DND-41 (cell line): ENCODE measurements at places on chromosomes 4 and X.

GRCh38 chr4:54929459-54929858 is 195.9 kb downstream of the KDR start:
- no peaks in the 10 kb centered on the region for H3K36me3 ChIP-seq
- no peaks in the 10 kb centered on the region for H3K4me1 ChIP-seq
- DNase-seq: no peak

DNA sequence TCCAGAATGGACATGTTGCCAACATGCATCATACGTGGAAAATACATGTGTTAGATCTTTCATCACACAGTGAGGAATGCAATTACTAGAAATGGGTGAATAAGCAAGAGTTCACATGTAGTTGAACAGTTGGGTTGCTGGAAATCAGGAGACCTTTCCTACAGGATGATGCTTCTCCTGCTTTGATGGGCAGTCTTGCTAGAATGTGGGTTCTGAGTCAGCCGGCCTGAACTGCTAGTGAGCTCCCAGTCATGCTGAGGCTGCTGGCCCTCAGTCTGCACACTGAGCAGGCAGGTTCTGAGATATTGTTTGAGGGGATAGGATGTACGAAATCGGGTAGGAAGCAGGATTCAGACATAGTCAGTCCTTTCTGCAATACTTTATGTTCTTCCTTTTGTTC is 20.2 kb downstream of the MSL3 start:
- no peak overlapping the region for H3K27ac ChIP-seq
- H3K27me3 ChIP-seq: no peaks in the 10 kb centered on the region
- no peaks in the 10 kb centered on the region for H3K4me1 ChIP-seq
- H3K36me3 ChIP-seq: peaks cover 3% of the 10 kb centered on the region; the same call in 1 of the 2 replicates

GRCh38 chr4:141684785-141685184 is 48.4 kb downstream of the IL15 start:
- H3K27me3 ChIP-seq: no peaks in the 10 kb centered on the region
- no peak for DNase-seq
- H3K36me3 ChIP-seq: no peaks in the 10 kb centered on the region
- H3K4me3 ChIP-seq: no peak overlapping the region

DNA sequence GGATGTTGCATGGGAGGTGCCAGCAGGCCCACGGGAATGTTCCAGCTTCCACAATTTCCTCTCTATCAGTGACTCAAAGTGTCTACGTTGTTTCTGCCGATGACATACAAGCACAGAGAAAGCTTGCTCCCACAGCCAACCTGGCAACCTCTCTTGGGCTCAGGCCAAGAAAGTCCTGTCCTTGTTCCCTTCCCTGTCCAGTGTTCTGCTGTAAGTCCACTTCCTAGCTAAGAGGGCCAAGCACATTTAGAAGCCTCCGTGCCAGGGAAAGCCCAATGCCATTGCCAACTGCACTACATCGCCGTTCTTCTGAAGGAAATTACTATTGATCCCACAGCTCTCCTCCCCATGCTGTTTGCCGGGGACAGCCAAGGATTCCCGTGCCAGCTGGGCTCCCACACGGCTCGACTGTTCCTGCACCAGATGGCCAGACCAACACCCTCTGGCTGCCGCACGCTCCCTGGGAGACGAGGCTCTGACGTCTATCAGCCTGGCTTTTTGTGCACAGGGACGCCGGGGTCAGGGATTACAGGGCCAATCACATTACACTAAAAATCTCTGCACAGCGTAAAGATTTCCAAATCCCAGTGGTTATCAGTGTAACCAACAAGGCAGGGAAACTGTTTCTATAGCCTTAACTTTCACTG is 284.0 kb downstream of the BCOR start:
- H3K27me3 ChIP-seq: no peaks in the 10 kb centered on the region
- H3K36me3 ChIP-seq: no peaks in the 10 kb centered on the region

GRCh38 chrX:143435916-143436315 is 81.4 kb downstream of the SPANXN3 start:
- H3K4me3 ChIP-seq: no peak overlapping the region
- H3K27ac ChIP-seq: no peak overlapping the region
- no peaks in the 10 kb centered on the region for H3K27me3 ChIP-seq
- no peak for DNase-seq

DNA sequence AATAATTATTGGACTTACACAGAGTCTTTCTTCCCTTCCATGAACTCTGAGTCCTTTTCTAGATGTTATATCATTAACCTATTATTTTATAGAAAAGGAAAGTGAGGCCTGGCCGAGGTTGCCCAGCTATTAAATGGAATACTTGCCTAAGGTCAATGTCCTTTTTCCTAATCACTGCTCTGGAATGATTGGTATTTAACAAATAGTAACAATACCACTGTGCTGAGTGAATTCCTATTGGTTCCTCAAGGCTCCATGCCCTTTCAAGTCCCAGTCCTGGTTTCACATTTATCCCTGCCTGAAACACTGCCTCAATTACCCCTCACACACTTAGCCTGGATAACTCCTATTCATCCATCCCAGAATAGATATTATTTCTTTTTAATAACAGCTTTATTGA is 6.2 kb downstream of the TCEAL9 start:
- H3K4me1 ChIP-seq: peaks cover 2% of the 10 kb centered on the region
- no peak for DNase-seq
- no peaks in the 10 kb centered on the region for H3K27me3 ChIP-seq
- H3K27ac ChIP-seq: no peak overlapping the region
- H3K36me3 ChIP-seq: 0 out of 2 replicates have a peak, but pooled peaks cover 5% of the 10 kb centered on the region

- H3K27me3 ChIP-seq: no peaks in the 10 kb centered on the region
- no peak overlapping the region for H3K27ac ChIP-seq
- no peaks in the 10 kb centered on the region for H3K36me3 ChIP-seq
- no peak overlapping the region for H3K4me3 ChIP-seq
- no peak for DNase-seq
Measured at GRCh38 chr4:42654631-42655268, 2.2 kb downstream of the ATP8A1 start.

GRCh38 chr4:3320361-3321023 is 27.7 kb downstream of the RGS12 start:
- no peaks in the 10 kb centered on the region for H3K4me1 ChIP-seq
- H3K27me3 ChIP-seq: no peaks in the 10 kb centered on the region
- H3K36me3 ChIP-seq: no peaks in the 10 kb centered on the region
- H3K4me3 ChIP-seq: no peak overlapping the region
- no peak overlapping the region for H3K27ac ChIP-seq

DNA sequence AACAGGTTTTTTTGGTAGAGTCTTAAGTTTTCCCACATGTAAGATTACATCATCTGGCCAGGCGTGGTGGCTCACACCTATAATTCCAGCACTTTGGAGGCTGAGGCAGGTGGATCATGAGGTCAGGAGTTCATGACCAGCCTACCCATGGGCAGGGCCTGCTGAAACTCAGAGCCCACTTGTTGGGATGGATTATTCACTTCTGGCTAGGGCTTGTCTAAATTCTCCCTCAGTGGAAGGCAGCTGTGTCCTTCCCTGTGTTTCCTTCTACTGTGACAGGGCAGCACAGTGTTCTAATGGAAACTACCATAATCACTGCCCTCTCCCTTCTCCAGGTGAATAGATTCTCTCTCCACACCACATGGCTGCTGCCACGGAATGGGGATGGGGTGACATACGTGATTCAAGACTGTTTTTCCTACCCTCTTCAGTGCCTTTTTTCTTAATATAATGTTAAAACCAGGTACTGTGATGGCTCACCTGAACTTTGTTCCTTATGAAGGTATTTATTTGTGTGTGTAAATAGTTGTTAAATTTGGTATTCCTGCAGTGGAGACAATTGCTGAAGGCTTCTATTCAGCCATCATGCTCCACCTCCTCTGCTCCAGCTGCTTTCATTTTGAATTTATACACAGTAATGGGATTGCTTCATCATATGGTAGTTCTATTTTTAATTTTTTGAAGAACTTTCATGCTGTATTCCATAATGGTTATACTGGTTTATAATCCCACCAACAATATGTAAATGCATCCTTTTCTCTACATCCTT is 287.2 kb upstream of the HS3ST1 start:
- no peaks in the 10 kb centered on the region for H3K36me3 ChIP-seq
- no peaks in the 10 kb centered on the region for H3K4me1 ChIP-seq

DNA sequence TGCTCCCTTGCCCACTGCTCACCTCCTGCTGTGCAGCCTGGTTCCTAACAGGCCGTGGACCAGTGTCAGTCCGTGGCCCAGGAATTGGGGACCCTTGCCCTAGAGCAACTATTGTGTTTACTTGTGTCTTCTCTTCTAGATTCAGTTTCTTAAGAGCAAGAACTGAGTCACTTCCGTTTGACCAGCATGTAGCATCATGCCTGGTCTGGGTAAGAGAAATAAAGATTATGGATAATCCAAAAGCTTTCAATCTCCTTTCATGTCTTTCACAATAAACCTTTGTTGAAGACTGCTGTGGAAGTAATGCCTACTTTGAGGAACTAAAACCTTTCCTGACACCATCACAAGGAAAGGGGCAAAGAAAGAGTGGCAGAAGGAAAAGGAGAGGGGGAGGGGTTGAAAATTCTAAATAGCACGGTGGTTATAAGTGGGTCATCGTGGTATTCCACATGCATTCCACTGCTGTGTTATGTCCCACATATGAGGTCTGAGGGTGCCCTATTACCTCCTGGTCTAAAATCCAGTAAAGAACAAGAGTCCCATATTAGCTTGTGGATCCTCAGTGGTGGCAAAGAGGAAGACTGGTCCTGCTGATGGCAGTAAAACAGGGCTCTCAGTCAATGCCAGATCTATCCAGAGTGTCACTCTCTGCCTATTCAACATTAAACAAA is 133.4 kb downstream of the RASL11B start:
- no peak overlapping the region for H3K4me3 ChIP-seq
- no peaks in the 10 kb centered on the region for H3K4me1 ChIP-seq
- no peak overlapping the region for H3K27ac ChIP-seq
- no peak for DNase-seq

DNA sequence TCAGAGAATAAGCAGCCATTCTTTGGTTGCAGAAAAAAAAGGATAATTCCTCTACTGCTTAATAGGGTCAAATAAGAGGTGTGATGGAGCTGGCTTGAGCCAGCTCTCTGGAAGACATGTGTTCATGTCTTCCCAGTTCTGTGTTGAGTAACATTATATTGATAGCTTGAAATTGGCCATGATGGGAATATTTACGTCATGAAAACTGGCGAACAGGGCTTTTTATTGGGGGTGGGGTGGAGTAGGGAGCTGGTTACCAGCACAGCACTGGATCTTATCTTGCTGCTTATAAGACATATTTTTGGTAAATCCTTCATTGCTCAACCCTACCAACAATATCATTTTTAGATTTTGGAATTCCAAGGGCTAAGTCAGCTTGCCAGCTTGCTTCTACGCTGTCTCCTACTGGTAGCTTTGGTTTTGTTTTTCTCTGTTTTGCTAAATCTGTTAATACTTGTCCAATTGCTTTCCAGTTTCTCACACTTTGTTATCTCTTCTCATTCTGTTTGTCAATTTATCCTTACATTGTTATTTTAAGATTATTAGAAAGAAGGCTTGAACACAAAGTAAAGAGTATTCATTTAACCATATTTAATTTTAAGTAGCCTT is 25.3 kb upstream of the GBA3 start:
- H3K27me3 ChIP-seq: no peaks in the 10 kb centered on the region
- no peak for DNase-seq
- no peak overlapping the region for H3K4me3 ChIP-seq
- no peak overlapping the region for H3K27ac ChIP-seq
- no peaks in the 10 kb centered on the region for H3K36me3 ChIP-seq
- no peaks in the 10 kb centered on the region for H3K4me1 ChIP-seq

DNA sequence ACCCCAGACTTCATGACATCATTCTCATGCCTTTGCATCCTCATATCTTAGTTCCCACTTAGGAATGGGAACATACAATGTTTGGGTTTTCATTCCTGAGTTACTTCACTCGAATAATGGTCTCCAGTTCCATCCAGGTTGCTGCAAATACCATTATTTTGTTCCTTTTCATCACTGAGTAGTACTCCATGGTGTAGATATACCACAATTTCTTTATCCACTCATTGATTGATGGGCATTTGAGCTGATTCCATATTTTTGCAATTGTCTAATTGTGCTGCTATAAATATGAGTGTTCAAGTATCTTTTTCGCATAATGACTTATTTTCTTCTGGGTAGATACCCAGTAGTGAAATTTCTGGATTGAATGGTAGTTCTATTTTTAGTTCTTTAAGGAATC is 1026.8 kb downstream of the STPG2 start:
- H3K27me3 ChIP-seq: no peaks in the 10 kb centered on the region
- no peak overlapping the region for H3K27ac ChIP-seq
- no peaks in the 10 kb centered on the region for H3K4me1 ChIP-seq

DNA sequence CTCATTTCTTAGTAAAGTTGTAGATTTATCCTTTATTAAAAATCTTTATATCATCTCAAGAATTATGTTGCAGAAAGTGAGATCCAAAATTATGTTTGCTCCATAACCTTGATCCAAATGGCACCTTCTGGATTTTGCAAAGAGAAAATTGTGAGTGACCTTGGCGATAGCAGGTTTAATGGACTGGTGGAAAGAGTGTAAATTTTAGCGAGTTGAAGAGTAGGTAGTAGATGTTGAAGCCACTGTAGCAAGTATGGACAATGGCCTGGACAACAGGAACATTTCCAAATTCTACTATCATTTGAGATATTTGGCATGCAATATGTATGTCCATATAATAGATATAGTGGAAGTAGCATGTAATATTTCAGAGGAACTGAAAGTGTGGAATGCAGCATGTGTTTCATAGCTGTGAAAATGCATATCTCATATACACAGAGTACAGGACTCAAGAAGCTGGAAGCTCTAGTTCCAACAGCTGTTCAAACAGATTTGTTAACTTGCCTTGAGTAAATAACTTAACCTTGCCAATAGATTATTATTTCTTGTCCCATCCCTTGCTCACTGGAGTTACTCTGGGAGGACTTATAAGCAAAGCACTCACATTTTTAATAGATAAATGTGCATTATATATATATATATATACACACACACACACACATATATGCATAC is 152.5 kb upstream of the TLL1 start:
- no peaks in the 10 kb centered on the region for H3K4me1 ChIP-seq
- H3K36me3 ChIP-seq: no peaks in the 10 kb centered on the region
- no peaks in the 10 kb centered on the region for H3K27me3 ChIP-seq
- H3K4me3 ChIP-seq: no peak overlapping the region
- no peak overlapping the region for H3K27ac ChIP-seq

DNA sequence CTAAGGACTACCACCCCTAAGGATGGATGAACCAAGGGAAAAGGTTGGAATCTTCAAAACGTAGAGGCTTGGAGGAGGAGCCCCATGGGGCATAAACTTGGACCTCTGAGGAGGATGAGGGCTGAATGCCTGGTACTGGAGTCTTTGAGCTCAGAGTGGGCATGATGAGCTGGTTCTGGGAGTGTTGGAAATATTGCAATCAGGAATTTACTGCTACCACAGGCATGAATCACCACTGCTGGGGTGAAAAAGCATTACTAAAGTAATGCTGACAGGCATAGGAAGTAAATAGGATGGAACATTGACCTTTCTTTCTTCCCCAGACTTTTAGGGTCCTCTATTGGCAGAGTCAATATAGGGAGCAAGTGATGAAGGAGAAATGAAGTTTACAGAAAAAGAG is 105.8 kb upstream of the RPS6KA3 start:
- no peaks in the 10 kb centered on the region for H3K36me3 ChIP-seq
- no peaks in the 10 kb centered on the region for H3K27me3 ChIP-seq
- no peak overlapping the region for H3K27ac ChIP-seq
- DNase-seq: no peak
- H3K4me3 ChIP-seq: no peak overlapping the region

- H3K27me3 ChIP-seq: no peaks in the 10 kb centered on the region
- no peak overlapping the region for H3K4me3 ChIP-seq
- no peaks in the 10 kb centered on the region for H3K4me1 ChIP-seq
- no peak for DNase-seq
Measured at GRCh38 chr4:170227928-170228327, 138.2 kb upstream of the AADAT start.
